ENCODE measurements at places on chromosomes 4 and X.

DNA sequence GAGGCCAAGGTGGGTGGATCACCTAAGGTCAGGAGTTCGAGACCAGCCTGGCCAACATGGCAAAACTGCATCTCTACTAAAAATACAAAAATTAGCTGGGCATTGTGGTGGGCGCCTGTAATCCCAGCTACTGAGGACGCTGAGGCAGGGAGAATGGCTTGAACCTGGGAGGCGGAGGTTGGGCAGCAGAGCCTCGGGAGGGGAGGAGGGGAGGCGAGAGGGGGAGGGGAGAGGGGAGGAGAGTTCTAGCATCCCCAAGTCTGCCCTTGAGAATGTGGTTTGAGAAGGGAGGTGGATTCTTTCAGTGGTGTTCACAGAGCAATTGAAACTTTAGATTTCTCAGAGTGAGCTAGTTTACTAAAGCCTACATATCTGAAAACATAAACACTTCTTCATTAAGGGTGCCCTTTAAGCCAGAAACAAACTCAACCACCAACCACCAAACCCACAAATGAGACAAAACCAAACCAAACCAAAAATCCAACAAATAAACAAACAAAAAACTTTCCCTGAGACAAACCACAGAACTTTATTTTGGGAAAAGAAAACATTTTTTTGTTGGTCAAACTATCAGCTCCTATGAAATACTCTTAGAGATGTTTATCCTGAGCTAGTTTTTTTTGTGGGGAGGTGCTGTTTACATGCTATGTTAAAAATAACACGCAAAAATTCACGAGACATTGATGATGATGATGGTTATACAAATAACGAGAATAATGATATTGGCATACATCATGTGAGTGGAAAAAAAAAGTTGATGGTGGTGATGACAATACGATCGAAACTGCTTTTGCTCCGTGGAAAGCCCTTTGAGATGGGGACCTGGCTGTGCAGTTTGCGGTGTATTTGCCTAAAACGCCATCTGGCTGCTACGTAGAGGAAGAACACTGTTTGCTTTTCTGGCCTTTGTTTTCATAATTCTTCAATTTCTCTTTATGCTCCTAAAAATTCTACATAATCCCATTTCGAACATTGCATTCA, 98.2 kb upstream of the PRKX start:
- DNase-seq: peak; percentile 52

- no peak for DNase-seq
Observed at GRCh38 chr4:23838131-23838530, 51.7 kb downstream of the PPARGC1A start.

DNA sequence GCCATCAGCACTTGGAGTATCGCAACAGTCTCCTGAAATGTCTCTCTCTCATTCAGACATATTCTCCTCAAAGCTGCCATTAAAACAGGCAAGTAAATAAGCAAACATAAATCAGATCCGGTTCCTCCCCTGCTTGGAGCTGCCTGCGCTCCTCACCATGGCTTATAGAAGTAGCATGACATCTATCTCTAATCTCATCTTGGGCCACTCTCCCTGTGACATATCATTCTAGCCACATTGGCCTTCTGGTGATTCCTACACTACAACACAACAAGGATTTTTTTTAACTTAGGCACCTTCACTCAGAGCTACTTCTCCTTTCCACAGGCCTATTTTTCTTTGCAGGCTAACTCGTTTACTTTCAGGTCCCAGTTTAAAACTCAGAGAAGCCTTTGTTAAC, 387.9 kb downstream of the ARHGAP24 start:
- DNase-seq: no peak

DNA sequence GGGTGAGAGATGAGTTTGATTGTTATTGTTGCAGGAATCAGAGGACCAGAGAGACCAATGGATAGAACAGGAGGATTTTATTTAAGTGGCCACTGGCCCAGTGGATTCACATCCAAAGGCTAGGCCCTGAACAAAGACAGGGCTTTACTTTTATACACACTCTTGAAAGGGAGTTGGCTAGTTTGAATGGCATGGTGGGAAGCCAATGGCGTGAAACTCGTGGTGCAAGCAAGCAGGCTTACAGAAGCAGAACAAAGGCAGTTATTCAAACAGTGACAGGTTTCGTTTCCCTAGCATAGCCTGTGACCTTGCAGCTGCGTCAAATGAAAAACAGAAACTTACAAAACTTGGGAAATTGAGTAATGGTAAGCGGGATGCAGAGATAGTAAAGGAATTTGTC, 110.2 kb upstream of the PRDX4 start:
- DNase-seq: no peak

Measured in D341Med (cell line).